ENCODE measurements at places on chromosomes 2 and 18.
A peak's percentile ranks its signal among the peaks of the same experiment; 100 is the strongest.

DNA sequence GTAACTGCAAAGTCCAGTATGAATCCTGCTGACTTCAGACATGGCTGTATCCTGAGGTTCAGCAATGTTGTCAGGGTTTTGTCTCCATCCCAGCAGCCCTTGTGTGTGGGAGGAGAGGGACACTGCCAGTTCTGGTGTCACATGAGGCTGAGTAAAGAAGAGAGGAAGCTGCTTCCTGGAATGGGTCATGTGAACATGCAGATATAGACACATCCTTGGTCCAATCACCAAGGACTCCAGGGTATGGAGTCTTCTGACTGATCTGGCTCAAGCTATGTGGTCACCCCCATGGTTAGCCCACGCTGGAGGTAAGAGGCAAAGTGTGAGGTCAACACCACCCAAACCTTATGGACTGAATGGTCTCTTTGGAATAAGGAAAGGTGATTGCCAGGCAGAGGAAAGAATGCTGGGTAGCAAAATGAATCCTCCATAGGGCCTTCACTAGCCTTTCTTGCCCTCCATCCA is 134.4 kb upstream of the SLC1A4 start:
- DNase-seq = peak; percentile 76

- no peak for DNase-seq
Measured at GRCh38 chr2:128599700-128600099, 281.0 kb upstream of the HS6ST1 start.

DNA sequence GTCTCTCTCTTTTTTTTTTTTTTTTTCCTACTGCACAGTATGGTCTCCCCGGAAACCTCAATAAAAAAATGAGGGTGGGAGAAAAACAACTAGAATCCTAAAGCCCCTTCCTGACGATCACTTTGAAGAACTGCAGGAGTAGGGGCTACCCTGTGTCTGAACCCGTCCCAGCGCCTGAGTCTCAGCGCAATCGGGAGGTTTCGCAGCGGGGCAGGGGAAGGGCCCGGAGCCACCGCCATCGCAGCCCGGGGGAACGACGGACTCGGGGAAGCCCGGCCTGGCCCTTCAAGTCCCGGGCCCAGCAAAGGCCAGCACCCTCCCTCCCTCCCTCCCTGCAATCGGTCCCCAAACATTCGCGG is 411 bp downstream of the NARS1 start:
- no peak for DNase-seq

- DNase-seq = no peak
Measured at GRCh38 chr18:48404716-48405507, 4.3 kb downstream of the ZBTB7C start.

GRCh38 chr2:236236559-236237452 is 27.4 kb downstream of the ASB18 start:
- DNase-seq = no peak

DNA sequence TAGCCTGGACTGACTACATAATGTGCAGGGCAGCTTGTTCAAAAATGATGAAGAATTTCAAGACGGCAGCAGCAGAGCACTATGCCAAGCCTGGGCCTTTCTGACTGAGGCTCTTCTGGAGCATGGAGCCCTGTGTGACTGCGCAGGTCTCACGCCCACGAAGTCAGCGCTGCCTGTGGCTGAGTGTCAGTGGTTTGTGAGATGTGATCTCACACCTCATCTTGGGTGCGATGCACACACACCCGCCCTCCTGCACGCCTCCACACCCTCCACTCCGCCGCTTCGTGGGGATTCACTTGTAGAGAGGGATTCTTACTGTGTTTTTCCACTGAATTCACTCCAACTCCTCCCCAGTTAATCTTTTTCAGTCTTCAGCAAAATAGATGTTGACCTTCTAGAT is 103.9 kb downstream of the VIT start:
- no peak for DNase-seq

GRCh38 chr2:45168711-45169338 is 159.6 kb upstream of the SIX2 start:
- no peak for DNase-seq

GRCh38 chr2:66435549-66435875 is 587 bp downstream of the MEIS1 start:
- no peak for DNase-seq

- DNase-seq = no peak
Measured at GRCh38 chr2:219369447-219369861, 18.3 kb downstream of the DNPEP start.

GRCh38 chr2:14567561-14567960 is 65.0 kb upstream of the LRATD1 start:
- DNase-seq = no peak

GRCh38 chr18:79950515-79951341 is 725 bp downstream of the SLC66A2 start:
- DNase-seq = no peak

- no peak for DNase-seq
Measured at GRCh38 chr2:82636402-82637020, 1822.6 kb downstream of the SUCLG1 start.

GRCh38 chr18:27762054-27762453 is 414.9 kb downstream of the CDH2 start:
- DNase-seq = no peak

DNA sequence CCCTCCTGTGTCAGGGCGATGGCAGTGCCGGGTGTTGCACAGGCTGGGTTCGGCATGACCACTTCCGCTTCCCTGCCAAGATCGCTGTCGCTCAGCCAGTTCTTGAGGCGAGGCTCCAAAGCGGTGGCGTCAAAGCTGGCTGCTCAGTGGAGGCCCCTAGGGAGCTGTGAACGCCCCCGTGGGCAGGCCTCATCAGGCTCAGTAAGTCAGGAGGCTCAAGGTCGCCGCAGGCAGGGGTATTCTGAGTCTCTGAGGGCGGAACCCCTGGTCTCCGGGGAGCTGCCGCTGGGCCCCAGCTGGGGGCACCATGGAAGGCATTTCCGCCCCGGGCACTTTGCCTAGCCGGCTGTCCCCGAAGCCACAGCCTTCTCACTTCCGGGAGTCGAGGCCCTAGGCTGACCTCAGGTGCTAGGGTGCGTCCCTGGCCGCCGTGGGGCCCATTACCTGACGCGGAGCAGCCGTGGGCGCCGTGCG is 210.4 kb downstream of the SOCS6 start:
- DNase-seq = no peak

Data from pons (tissue), 1 donor.